ENCODE measurements at places on chromosomes 3 and 15.
A peak's percentile ranks its signal among the peaks of the same experiment; 100 is the strongest.

- no peak for DNase-seq
Measured at GRCh38 chr3:77195766-77196545, 156.1 kb downstream of the ROBO2 start.

DNA sequence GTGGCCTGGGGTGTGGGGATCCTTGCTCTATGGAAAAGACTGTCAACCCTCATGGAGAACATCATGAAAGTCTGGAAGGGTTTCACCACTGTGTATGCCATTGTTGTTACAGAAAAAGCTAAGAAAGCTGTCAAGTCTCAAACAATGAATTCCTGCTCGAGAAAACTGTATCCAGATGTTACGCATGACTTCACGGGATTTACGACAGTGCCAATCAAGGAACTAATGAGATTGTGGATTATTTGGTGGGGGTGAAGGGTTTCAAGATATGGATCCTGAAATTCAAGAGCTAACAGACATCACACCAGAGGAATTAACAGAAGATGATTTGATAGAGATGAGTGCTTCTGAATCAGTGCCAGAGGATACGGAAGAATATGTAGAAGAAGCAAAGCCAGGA is 7.8 kb downstream of the PPP1R2 start:
- no peak for DNase-seq

- no peak for DNase-seq
Measured at GRCh38 chr15:69677403-69677802, 224.8 kb downstream of the RPLP1 start.

- DNase-seq, result no peak
Measured at GRCh38 chr15:55222588-55222987, 25.8 kb upstream of the RSL24D1 start.

- DNase-seq, result no peak
Measured at GRCh38 chr3:105707009-105707408, 161.8 kb downstream of the CBLB start.

GRCh38 chr15:99165020-99165790 is 60.3 kb downstream of the SYNM start:
- DNase-seq, result no peak

- DNase-seq, result no peak
Measured at GRCh38 chr3:146948186-146948585, 343.0 kb upstream of the PLSCR5 start.

- no peak for DNase-seq
Measured at GRCh38 chr3:126017362-126017761, 48.4 kb downstream of the ROPN1B start.

GRCh38 chr3:52128118-52128683 is 26.0 kb downstream of the POC1A start:
- DNase-seq, result no peak

GRCh38 chr15:88225461-88225860 is 31.1 kb downstream of the NTRK3 start:
- no peak for DNase-seq

DNA sequence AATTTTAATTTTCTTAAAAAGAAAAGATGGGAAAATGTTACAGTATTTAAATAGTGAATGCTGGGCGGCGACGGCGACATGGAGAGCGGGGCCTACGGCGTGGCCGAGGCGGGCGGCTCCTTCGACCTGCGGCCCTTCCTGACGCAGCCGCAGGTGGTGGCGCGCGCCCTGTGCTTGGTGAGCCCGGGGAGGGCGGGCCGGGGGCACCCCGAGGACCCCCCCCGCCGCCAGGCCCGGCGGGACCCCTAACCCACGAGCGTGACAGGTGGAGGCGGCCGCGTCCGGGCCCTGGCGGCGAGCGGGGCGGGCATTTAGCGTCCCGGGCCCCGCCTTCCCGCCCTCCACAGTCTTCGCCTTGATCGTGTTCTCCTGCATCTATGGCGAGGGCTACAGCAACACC is 38.4 kb upstream of the GOLGA8J start:
- no peak for DNase-seq

- no peak for DNase-seq
Measured at GRCh38 chr3:41898631-41899030, 63.3 kb downstream of the ULK4 start.

DNA sequence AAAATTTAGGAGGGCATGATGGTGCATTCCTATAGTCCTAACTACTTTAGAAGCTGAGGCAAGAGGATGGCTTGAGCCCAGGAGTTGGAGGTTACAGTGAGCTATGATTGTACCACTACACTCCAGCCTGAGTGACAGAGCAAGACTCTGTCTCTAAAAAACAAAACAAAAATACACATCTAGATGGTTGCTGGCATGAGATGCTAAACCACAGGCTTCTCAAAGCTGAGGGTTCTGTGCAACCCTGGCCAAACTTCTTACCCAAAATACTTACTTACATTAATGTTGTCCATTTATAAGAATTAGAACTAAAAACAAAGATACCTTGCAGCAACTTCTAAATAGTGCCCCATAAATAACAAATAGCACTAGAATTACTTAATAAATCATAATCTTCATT is 14.3 kb upstream of the ARHGEF3 start:
- no peak for DNase-seq

- DNase-seq, result no peak
Measured at GRCh38 chr3:18378218-18378617, 46.9 kb downstream of the SATB1 start.

DNA sequence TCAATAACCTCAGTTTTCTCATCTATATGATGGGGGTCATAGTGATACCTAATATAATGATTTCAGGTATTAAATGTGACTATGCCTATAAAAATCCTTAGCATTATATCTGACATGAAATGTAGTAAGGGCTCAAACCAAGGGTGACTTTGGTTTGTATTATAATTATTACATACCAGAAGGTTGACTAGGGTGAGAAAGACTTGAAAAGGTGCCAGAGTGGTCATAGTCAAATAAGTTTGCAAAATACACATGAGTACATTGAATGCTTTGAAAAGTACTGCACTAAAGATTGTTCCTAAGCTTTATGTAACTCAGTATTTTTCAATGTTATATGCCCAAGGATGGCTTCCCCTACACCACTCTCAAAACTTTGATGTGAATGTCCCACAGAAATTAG is 297.2 kb downstream of the ARPP21 start:
- DNase-seq, result no peak

- no peak for DNase-seq
Measured at GRCh38 chr3:70646635-70647034, 334.2 kb upstream of the MDFIC2 start.

DNA sequence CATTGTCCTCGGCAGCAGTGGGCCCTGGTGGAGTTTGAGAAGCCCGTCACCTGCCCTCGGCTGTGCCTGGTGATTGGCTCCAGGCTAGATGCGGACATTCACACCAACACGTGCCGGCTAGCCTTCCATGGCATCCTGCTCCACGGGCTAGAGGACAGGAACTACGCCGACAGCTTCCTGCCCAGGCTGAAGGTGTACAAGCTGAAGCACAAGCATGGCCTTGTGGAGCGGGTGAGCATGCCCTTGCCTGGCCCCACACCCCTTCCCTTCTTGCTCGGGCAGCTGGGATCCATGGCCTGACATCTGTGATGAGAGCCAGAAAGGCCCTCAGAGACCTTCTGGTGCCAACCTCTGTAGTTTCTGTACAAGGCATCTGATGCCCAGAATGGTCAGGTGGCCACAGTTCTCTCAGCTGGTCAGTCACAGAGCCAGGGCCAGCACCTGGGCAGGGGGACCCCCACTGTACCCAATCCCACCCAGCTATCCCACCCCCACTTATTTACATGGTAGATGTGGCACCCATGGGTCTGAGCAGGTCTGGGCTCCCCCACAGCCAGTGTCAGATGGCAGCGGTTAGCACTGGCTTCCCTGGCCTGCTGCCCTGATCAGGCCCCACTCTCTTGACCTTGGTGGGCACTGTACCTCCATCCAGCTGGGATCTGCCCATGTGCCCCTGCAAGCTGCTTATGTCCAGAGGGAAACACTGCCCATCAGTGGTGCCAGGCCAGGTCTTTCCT is 124.9 kb downstream of the DNAJB8 start:
- DNase-seq, result no peak

DNA sequence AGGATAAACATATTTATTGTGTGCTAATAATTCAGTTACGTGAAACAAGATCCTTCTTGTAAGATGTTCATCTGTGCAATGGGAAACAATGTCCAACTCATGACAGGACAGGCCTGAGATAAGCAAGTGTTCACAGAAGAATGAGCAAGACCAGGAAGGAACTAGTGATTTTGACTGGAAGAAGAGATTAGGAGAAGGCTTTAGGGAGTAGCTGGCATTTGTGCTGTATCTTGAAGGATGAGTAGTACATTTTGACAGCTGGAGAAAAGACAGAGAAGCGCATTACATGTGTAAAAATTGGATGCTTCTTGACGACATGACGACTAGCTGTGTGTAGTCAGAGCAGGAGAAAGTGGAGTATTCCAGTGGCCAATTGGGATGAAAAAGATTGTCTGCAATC is 48.4 kb downstream of the GBE1 start:
- DNase-seq, result no peak

GRCh38 chr3:130699765-130700164 is 46.9 kb downstream of the PIK3R4 start:
- no peak for DNase-seq

GRCh38 chr3:5579139-5579602 is 391.7 kb downstream of the EDEM1 start:
- DNase-seq, result no peak

- DNase-seq, result peak; percentile 71
Measured at GRCh38 chr15:52208306-52208946, 17.2 kb upstream of the GNB5 start.

GRCh38 chr3:99119385-99119784 is 217.9 kb upstream of the DCBLD2 start:
- DNase-seq, result no peak

- peak; percentile 24 for DNase-seq
Measured at GRCh38 chr3:41199866-41200668, 762 bp downstream of the CTNNB1 start.

- DNase-seq, result no peak
Measured at GRCh38 chr3:195071916-195072820, 198.8 kb downstream of the XXYLT1 start.

GRCh38 chr15:71679793-71680353 is 130.5 kb upstream of the NR2E3 start:
- no peak for DNase-seq

- peak; percentile 5 for DNase-seq
Measured at GRCh38 chr15:56732135-56732885, 999 bp downstream of the ZNF280D start.

DNA sequence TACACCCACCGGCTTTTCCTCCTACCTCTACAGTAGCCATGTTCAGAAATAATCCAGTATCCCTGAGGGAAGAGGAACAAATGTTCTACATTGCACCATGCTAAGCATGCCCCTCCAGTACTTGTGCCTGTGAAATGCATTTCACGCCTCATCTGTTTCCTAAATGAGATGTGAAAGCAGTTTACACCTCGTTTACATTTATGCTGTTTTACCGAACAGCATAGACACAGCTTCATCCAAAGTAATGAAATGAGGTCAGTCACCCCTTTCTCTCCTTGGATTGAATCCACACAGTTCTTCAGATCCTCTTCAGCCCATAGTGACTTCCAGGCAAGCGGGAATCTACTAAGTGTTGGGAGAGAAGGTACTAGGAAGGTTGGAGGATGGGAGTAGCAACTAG is 514.3 kb downstream of the PDCD6IP start:
- no peak for DNase-seq

- DNase-seq, result no peak
Measured at GRCh38 chr3:126782536-126782935, 78.5 kb downstream of the CHCHD6 start.

DNA sequence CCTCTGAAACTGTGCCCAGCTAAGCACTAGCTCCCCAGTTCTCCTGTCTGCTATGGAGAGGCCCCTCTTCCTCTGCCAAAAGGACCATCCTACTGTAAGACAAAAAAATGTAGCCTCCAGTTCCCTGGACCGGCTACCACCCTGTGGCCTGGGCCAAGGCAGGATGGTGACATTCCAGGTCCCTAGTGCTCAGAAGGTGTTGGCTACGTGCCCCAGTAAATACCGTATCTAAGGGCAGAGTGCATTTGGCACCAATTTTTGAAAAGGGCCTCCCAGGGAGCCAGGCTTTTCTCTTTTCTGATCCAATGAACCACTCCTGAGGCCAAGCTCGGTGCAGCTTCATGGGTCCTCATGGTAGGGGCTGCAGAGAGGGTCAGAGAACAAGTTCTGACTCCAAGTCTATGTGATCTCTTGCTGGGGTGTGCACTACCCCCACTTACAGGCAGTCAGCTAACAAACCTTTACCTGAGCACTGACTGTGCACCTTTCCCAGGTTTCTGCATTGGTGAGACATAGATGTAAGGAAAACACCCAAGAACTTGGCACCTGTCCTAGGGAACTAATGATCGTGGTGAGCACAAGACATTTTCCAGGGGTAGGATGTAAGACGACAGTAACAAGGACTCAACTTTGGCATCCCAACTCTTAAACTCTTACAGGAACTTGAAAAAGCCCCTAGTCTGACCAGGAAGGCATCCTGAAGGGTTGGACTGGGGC is 32.6 kb downstream of the TLE3 start:
- no peak for DNase-seq

Data from naive thymus-derived CD4-positive, alpha-beta T cell (primary cell).